Inflammatory macrophage treated with lipopolysaccharide for 1 hour (primary cell): ENCODE measurements at places on chromosomes 12 and 14.

DNA sequence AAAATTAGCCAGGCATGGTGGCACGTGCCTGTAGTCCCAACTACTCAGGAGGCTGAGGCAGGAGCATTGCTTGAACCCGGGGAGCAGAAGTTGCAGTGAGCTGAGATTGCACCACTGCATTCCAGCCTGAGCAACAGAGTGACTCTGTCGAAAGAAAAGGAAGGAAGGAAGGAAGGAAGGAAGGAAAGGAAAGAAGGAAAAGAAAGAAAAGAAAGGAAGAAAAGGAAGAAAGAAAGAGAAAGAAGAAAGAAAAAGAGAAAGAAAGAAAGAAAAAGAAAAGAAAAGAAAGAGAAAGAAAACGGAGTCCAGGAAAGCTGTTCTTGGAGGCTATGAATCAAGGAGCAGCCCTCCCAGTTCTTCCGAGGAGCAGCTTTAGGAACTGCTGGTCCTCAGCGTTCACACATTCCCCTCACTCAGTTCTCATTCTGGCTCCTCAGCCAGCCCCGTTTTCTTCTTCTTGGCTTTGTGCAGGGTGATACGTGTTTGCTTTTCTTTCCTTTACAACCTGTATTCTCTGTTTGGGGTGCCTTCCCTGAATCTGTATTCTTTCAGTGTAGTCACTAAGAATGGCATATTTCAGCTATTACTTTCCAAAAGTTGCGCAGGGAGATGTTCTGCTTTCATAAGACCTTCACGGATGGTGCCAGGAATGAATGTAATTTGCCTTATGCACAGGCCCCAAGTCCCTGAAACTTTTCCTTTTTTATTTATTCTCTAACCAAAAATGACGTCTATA lies 12.2 kb downstream of the FBXL14 start:
- DNase-seq = no peak

GRCh38 chr12:4486980-4487379 lies 41.4 kb upstream of the FGF6 start:
- DNase-seq = no peak

DNA sequence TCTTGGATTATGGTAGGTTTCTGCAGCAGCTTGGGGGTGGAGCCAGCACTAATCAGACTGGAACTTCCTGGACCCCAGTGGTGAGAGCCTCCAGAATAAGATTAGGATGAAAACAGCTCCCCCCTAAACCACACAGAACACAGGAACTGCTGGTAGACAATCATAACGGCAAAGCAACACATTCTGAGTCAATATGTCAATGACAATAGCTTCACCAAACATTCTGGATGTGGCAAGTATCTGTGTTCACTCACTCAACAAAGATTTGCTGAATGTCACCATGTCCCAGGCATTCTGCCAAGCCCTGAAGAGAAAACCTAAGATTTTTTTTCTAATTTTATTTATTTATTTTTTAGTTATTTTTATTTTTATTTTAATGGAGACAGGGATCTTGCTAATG lies 65.2 kb downstream of the LRRC74A start:
- no peak for DNase-seq

DNA sequence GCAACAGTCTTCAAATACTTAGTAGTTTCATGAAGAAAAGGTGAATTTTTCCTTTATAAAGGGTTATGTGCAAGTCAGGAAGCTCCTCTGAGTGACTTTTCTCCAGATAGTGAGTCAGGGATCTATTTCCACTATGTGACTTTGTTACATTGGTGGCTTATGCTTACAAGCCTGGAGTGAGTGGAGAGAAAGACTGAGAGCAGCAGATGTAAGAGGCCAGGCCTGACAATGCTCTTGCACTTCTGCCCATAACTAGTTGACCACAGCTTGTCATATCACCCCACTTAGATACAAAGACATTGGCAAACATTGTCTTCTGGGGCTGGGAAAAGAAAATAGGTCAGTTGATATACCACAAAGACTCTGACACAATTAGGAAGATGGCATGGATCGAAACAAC lies 236.5 kb downstream of the PDZRN4 start:
- DNase-seq = no peak

GRCh38 chr14:101072945-101073597 lies 169.5 kb upstream of the RTL1 start:
- peak; percentile 0 for DNase-seq

- peak; percentile 44 for DNase-seq
Measured at GRCh38 chr12:15899282-15899870, 11.8 kb upstream of the DERA start.

DNA sequence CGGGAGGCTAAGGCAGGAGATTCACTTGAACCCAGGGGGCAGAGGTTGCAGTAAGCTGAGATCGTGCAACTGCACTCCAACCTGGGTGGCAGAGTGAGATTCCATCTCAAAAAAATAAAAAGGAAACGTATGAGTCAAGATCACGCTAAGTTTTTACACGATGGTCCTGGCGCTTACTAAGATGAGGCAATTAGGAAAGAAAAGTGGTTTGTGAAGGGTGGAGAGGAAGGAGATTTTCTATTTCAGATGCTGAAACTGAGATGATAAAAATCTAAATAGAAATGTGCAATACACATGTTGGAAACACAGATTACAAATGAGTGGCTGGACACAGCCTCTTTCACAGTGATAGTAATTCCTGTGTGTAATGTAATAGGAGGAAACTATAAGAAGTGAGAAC lies 63.2 kb downstream of the KDM5A start:
- no peak for DNase-seq

GRCh38 chr12:38682521-38682920 lies 222.9 kb downstream of the CPNE8 start:
- DNase-seq = no peak

DNA sequence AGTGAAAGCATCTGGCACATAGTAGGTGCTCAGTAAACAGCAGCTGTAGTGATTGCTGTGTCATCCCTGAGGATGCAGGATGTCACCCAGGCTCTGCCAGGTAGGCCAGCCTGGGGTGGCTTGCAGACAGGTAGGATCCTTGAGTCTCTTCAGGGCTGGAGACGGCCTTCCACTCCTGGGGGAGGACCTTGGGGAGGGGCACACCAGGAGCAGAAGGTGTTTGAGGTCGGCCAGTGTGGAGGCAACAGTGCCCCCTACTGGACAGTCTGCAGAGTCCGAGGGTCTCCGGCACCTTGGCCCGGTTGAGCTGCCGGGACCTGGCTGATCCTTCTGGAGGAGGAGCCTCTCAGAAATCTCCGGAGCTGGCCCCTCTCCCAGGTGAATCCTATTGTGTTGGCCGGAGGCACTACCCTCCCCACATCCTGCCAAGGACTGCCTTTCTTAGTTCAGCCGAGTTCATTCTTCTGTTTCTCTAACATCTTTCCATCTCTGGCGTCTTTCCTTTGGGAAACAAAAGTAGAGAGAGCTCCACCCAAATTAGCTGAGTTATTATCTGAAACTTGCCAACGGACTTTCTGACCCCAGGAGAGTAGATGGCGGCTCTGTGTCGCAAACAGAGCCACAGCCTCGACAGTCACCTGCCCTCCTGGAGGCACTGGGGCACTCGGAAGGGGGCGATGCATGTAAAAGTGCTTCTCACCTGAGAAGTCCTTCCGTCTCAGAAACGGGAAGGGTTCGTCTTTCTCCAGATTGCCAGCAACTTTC lies 41.8 kb upstream of the CLMN start:
- DNase-seq = peak; percentile 8

DNA sequence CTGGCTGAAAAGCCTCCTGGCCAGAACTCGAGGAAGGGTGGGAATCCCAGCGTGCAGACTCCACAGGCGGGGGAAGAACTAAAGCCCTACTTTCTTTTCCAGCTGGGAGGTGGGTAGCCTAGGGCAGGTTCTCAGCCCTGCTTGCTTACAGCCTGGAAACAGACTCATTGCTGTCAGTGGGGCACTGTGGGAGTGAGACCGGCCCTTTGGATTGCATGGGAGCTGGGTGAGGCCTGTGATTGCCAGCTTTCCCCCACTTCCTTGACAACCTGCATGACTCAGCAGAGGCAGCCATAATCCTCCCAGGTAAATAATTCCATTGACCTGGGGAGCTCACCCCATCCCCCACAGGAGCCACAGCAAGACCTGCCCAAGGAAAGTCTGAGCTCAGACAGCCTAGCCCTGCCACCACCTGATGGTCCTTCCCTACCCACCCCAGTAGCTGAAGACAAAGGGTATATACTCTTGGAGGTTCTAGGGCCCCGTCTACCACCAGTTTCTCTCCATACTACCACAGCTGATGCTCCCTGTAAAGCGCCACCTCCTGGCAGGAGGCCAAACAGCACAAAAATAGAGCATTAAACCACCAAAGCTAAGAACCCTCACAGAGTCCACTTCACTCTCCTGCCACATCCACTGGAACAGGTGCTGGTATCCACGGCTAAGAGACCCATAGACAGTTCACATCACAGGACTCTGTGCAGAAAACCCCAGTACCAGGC lies 294.1 kb downstream of the SEC23A start:
- no peak for DNase-seq

DNA sequence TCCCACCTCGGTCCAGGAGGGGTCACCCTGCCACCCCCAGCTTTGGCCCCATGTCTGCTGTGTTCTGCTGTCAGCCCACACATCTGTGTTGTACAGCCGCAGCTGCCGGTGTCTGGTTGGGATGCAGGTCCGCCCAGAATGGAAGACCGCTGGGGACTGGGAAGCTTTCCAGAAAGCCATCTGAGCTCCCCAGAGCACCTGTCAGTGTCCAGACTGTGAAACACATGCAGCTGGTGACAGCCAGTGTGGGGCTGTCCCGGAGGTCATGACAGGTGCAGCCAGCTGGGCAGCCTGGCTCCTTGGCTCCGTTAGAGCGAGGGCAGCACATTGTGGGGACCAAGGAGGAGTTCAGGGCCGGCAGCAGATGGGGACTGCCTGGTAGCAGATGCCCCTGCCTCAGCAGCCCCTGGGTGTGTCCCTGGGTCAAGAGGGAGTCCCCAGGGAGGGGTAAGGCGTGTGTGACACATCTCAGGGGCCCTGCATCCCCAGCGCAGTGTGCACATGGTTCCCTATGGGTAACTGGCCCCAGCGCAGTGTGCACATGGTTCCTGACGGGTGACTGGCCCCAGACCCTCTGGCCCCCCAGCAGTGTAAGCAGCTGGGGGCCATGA lies 16.4 kb downstream of the CEP170B start:
- DNase-seq = no peak

DNA sequence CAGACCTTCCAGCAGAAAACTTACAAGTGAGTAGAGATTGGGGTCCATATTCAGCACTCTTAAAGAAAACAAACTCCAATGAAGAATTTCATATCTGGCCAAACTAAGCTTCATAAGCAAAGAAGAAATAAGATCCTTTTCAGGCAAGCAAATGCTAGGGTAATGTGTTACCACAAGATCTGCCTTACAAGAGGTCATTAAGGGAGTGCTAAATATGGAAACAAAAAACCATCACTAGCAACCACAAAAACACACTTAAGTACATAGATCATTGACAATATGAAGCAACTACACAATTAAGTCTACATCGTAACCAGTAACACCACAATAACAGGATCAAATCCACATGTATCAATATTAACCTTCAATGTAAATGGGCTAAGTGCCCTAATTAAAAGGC lies 47.1 kb upstream of the CLEC14A start:
- DNase-seq = no peak

DNA sequence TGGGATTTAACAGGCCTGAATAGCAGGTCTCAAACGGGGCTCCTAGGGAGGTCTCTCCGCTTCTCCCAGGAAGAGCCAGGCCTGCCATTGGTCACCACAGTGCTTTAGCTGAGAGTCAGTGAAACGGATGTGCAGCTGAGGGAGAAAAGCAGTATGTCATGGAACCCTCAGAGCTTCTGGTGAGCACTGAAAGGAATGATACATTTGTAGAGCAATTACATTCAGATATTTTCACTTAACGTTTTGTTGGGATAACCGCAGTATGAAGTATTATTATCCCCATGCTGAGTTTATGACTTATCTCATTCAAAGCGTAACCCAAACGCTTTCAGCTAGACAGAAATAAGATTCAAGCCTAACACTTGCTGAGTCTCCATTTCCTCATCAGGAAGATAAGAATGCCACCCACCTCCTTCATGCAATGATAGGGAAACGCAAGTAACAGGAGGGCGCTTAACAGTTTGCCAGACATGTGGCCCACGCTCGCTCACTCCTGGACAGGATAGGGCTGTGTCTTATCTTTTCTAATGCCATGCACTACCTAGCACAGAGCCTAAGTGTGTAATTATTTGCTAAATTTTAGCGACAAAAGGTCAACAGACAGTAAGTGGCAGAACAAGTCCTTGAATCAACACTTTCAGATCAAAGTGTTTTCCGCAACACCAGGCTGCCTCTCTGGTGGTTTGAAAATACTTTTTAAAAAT lies 28.2 kb downstream of the DAD1 start:
- no peak for DNase-seq

- no peak for DNase-seq
Measured at GRCh38 chr14:95442016-95442632, 74.3 kb downstream of the SYNE3 start.

DNA sequence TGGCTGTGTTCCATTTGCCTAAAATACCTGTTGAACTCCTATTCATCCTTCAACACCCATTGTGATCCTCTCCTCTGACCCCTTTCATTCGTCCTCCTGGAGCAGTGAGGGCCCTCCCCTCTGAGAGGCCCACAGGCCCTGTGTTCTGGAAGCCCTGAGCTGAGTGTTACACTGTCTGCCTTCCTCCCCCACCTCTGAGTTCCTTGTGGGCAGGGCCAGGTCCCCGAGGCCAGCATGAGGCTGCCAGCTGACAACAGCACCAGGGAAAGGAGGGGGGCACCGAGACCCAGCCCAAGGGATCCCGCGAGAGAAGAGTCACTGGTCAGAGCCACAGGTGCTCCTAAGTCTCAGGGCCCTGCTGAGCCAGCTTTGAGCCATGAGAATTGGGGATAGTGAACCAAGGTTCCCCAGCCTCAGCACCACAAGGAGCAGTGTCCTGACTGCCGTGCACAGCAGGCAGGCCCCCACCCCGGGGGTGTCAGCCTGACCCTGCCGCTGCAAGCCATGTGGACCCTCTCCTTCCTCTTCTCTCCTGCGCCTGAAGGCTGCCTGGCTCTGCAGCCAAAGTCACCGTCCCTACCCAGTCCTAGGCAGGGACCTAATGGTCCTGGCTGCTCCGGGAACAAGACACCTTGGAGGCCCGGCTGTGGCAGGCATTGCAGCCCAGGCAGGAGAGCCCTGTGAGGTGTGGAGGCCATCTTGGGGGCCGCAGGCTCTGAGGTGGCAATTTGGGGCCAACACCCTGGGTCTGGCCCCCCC lies 52.5 kb downstream of the BEGAIN start:
- DNase-seq = no peak

DNA sequence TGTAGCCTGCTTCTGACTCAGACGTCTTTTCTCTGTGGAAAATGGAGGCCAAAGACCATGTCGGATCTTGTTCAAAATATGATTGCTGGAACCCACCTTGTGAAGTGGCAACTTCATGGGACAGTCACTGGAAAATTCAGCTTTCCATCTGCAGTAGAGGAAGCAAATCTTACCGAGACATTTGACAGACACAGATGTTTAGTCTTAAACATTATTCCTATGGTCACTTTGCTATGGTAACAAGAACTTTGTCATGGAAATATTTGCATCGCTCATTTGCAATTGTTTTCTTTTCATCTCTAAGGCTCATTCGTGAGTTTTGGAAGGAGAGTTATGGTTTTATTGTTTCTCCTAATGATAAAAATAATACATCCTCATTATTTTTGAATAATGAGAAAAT lies 98.3 kb upstream of the HIF1A start:
- no peak for DNase-seq
